ENCODE measurements at places on chromosomes 16 and 17.

DNA sequence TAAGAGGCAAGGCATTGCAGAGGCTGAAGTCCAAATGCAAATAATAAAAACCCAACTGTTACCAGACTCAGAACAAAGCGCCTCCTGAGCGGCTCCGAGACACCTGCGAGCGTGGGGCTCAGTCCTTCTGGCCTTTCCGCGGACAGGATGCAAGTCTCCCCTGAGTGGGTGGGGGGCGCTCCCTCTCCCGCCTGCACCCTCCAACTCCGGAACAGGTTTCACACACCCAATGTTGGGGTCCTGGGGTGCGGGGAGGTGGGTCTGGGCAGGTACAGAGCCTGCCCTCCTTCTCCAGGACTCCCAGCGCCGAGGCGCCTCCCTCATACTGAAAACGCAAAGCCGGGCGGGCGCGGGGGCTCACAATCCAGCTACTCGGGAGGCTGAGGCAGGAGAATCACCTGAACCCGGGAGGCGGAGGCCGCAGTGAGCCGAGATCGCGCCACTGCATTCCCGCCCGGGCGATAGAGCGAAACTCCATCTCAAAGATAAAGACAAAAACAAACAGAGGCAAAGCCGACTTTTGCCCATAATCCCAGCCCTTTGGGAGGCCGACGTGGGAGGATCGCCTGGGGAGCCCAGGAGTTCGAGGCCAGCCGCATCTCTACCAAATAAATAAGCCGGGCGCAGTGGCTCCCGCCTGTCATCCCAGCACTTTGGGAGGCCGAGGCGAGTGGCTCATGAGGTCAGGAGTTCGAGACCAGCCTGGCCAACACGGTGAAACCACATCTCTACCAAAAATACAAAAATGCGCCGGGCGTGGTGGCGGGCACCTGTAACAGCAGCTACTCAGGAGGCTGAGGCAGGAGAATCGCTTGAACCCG lies 893 bp downstream of the GINS2 start:
- no peak for DNase-seq

- no peak for DNase-seq
Observed at GRCh38 chr17:65917560-65917959, 274.4 kb downstream of the CEP112 start.

DNA sequence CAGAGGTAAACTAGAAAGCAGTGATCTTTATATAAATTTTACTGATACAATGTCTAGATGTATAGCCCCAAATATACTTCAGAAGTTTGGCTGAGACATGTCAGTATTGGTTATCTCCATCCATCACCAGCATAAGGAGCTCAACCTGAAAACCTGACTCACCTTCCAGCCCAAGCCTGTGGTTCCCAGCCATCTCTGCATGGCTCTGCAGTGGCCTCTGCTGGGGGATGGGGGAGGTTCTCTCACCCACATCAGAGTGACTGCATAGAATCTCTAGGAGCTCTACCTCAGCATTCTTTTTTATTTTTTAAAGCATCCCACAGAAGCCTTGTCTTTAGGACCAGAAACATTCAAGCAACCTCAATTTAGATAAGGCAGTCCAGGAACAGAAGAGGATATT lies 27.3 kb downstream of the USP7 start:
- DNase-seq, result no peak

- no peak for DNase-seq
Observed at GRCh38 chr17:69912805-69913204, 162.2 kb upstream of the KCNJ16 start.

- no peak for DNase-seq
Observed at GRCh38 chr17:22268214-22268911, 576.0 kb downstream of the KCNJ18 start.

DNA sequence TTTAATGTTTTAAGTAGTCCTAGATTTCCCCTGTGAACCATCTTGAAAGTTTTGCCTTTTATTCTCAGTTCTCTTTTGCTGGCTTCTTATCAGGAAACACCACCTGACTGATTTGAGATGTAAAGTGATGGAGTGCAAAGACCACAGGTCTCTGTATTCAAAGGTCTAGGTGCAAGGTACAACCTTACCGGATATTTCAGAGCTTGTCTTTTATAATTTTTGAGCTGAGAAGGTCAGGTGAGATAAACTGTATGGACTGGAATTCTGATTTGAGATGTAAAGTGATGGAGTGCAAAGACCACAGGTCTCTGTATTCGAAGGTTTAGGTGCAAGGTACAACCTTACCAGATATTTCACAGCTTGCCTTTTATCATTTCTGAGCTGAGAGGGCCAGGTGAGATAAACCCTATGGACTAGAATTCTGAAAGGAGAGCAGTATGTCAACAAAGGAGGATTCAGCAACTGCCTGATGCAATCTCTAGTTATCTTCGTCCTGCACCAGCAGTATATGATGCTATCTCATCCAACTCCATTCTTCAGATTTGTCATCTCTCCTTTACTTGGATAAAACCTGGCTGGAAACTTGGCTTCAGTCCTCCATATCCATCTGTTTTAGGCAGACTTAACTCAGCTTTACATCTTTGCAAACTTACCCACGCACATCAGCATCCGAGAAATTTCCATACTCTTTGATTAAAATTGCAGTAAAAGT lies 64.3 kb downstream of the CENPV start:
- DNase-seq, result no peak

DNA sequence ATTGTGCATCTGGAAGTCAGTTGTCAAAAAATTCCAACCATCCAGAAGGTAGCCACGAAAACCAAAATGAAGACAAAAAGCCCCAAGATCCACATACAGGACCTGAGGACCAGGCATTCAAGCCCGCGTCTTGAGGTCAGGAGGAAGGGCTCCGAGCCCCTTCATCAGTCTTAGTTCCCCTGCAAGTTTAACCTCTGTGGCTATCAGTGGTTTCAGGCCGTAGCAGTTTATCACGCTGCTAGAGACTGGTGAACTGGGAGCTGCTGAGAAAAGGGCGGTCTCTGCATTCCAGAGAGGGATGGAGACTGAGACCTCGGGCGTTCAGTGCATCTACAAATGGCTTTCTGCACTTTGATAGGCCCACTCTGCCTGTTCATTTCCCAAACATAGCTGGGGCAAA lies 70.6 kb downstream of the IRF8 start:
- no peak for DNase-seq

- DNase-seq, result no peak
Observed at GRCh38 chr17:15264542-15264941, 584 bp downstream of the PMP22 start.

GRCh38 chr17:48026502-48027321 lies 10.9 kb downstream of the COPZ2 start:
- DNase-seq, result peak; percentile 18

DNA sequence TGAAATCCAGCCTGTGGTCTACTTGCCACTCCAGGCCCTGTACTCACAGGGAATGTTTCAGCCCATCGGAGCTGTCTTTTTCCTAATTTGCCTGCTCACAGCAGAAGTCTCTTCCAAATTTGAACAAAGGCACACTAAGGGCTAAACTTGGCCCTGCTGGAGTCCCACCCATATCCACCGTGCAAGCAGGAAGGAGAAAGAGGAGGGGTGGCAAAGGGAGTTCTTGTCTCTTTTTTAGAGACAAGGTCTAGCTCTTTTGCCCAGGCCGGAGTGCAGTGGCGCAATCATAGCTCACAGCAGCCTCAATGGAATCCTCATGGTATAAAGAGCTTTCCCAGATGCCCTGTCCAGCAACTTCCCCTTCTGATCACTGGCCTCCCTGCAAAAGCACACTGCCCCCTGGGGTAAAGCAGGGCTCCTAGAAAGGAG lies 2.7 kb upstream of the PRM1 start:
- DNase-seq, result no peak

DNA sequence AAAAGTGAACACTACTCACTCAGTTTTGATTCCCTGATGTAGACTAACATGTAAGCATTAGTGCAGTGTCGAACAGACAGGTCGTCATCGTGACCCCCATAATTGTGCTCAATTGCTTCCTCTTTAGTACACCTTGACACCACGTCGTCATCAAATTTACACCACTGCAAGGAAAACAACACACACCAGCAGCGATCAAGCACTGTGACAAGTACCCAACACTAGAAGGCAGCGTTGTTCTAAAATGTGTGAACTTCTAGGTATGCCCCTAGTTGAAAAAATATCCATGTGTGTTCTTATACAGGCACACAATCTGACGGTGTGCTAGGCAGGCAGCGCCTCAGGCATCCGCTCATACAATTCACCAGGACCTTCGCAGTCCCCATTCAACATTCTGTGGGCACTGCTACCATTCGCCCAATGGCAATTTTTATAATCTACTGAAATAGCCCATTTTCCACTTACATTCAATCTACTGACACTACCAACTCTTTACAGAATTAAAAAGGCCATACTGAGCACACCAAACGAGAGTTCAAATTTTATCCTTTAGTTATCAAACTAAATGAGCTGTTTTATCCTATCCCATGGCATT lies 23.1 kb downstream of the LITAFD start:
- DNase-seq, result no peak

- no peak for DNase-seq
Observed at GRCh38 chr17:76115138-76115754, 11.7 kb upstream of the EXOC7 start.

GRCh38 chr17:81837641-81838040 lies 2.8 kb upstream of the PPP1R27 start:
- peak; percentile 99 for DNase-seq

DNA sequence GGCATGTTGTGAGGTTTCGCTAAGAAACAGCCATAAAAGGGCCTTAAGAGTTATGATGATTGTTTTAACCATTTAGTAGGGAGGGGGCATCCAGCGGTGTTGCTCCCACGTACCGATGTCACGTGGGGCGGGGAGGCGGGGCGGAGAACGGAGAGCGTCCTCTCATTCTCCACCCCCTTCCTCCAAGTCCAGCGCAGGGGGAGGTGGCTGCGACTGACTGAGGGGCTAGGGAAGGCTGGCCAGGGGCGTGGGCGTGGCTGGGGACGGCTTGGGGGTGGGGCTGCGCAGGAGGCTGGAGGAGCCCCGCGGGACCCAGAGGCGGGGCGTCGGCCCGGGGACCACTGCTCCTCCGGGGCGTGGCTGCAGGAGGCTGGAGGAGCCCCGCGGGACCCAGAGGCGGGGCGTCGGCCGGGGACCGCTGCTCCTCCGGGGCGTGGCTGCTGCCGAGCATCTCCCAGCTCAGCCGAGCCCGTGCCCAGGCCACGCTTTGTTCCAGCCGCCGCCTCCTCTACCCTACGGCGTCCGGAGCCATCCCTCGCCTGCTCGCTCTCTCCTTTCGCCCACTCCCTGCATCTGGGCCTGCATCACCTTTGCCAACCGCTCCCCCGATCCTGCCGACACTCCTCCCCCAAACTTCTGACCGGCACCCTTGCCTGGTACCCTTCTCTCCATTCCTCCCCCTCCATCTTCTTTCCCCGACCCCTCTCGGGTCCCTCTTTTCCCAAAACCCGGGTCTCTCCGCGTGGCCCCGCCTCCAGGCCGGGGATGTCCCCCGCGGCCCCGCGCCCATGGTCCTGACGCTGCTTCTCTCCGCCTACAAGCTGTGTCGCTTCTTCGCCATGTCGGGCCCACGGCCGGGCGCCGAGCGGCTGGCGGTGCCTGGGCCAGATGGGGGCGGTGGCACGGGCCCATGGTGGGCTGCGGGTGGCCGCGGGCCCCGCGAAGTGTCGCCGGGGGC lies at the start of gene SARM1:
TSS of gene SARM1 (plus strand) at position 450 of the 958 bp plus-strand sequence. CDS start at position 789, 339 bp downstream.
- no peak for DNase-seq

GRCh38 chr16:55622930-55623561 lies 32.7 kb upstream of the SLC6A2 start:
- no peak for DNase-seq

DNA sequence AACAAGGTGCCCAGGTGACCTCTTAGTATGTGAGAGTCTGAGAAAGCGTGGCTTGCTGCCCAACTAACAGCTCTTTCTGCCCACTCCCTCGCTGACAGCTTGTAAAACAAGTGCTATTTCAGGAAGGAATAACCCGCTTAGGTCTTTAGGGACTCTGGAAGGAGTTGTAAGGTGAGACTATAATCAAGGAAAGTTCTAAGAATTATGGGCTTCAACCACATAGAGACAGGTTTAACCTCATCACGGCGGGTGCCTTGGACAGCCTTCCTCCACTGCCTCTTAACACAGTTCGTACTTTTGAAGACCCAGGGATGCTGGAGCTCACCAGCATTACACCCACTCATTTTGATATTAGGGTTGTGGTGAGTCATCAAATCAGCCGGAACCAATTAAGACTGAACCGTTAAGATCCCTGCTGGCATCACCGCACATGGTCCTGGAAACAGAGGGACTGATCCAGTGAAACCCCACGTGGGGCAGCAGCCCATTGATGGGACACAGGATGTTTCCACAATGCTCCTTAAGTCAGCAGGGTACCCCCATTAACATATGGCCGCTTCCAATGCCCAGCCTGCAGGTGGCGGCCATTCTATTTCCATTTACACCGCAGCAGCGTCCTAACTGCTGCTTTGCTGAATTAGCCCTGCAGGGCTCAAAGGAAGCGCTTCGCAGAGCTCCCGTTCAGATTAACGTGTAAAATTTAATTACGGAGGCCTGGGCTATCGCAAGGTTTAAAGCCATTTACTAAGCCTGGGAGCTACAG lies 176.6 kb upstream of the SDK2 start:
- no peak for DNase-seq

DNA sequence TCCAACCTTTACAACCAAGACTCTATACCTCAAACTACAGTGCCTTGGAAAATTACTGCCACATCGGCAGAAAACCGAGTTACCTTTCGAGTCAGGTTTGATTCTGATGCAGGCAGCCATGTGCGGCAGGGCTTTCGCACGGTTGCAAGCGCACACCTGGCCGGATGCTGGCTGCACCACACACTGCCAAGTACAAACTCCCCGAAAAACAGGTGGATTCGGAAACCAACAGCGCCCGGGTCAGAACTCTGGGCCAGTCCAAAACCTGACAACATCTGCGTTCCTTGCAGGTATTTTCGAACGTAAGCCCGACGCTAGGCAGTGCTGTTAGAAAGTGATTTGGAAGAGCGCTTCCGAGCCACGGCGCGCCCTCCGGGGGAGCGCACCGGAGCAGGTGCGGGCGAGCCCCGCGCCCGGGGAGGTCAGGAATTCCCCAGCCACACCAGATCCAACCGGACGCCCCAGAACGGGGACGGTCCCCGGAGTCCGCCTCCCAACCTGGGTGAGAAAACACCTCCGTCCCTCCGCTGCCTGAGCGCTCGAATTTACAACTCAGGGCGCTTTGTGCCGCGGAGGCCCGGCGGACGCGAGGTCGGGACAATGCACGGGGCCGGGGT lies 1.2 kb downstream of the USP7 start:
- DNase-seq, result no peak
